ENCODE measurements at places on chromosomes 1 and 21.

DNA sequence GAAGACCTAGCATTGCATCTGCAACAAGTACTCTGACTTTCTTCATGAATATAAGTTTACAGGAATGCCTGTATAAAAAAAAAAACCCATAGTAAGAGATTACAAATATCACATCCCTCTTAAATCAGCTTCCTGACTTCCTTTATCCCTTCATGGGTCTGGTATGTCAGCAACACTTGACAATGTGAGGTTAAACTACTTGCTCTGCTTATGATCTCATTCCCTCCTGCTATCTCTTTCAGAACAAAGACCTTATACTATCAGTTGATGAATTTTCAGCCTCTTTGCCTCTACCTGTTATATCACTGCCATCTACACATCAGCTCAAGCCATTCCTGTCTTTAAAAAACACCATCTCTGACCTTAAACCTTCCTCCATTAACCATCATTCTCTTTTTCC is 130.9 kb upstream of the SAMSN1 start:
- no peak overlapping the region for H3K4me3 ChIP-seq
- no peaks in the 10 kb centered on the region for H3K4me1 ChIP-seq
- DNase-seq, result no peak

GRCh38 chr1:111990878-111991718 is 1.6 kb upstream of the KCND3 start:
- peak overlapping the region; percentile 46 for H3K4me3 ChIP-seq
- no peaks in the 10 kb centered on the region for H3K36me3 ChIP-seq
- no peak overlapping the region for H3K27ac ChIP-seq
- DNase-seq, result peak; percentile 36

DNA sequence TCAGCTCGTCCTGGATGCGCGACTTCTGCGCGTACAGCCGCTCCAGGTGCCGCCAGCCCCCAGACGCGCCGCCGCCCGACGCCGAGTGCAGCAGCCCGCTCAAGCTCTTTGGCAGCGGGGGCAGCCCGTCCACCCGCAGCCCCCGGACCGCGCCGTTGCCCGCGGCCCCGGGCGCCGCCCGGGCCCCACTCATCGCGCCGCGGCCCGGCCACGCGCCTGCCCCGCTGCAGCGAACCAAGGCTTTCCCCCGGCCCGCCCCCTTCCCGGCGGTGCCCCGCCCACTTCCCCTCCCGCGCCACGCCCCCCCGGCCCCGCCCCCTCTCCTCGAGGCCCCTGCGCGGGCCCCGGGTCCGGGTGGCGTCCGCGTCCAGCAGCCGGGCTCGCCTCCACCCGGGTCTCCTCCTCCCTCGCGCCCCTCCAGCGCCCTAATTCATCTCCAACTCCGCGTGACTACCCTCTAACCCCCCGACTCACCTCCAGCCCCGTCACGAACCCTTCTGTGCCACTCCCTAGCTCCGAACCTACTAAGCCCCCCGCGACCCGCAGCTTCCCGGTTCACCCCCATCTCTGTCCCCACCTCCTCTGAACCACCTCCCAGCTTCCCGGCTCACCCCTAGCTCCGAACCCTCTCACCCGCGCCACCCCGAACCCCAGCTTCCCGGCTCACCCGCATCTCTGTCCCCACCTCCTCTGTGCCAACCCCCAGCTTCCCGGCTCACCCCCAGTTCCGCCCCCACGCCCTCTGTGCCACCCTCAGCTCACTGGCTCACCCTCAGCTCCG is at the start of gene FAM89A:
Gene FAM89A, minus strand, starts transcription at position 236 of the 781 bp plus-strand sequence. Its CDS starts 43 bp downstream, at position 193.
- H3K27me3 ChIP-seq, result peaks cover 5% of the 10 kb centered on the region
- no peak within 1 kb of the TSS for H3K27ac ChIP-seq
- peak within 1 kb of the TSS; percentile 66 for H3K4me3 ChIP-seq
- no peaks in the 10 kb centered on the region for H3K36me3 ChIP-seq
- no peak for DNase-seq
- H3K4me1 ChIP-seq, result no peaks in the 10 kb centered on the region

GRCh38 chr1:96208428-96208827 is 513.2 kb upstream of the PTBP2 start:
- no peak for DNase-seq
- H3K4me1 ChIP-seq, result no peaks in the 10 kb centered on the region
- H3K4me3 ChIP-seq, result no peak overlapping the region
- no peaks in the 10 kb centered on the region for H3K27me3 ChIP-seq
- no peaks in the 10 kb centered on the region for H3K36me3 ChIP-seq

- no peaks in the 10 kb centered on the region for H3K4me1 ChIP-seq
- DNase-seq, result no peak
- H3K27me3 ChIP-seq, result no peaks in the 10 kb centered on the region
- no peak overlapping the region for H3K27ac ChIP-seq
- no peak overlapping the region for H3K4me3 ChIP-seq
- no peaks in the 10 kb centered on the region for H3K36me3 ChIP-seq
These were observed 86.5 kb upstream of the WARS2 start for GRCh38 chr1:119226913-119227312.

DNA sequence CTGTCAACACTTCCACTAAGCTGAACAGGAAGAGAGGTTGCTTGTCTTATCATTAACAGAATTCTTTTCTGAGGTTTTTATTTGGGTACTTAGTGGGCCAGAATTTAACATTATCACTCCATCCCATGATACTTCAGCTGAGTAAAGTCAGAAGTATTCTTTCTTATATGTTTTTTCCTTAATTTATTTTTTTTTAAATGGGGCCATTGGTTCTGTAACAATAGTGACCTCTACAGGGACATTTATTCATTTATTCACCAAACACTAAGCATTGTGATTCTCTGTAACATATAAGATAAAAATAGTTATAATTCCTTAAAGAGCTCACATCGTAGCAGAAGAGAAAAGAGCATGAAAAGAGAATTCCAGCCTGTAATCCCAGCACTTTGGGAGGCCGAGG is 9.8 kb downstream of the GREM2 start:
- DNase-seq, result peak; percentile 43
- no peaks in the 10 kb centered on the region for H3K36me3 ChIP-seq
- no peaks in the 10 kb centered on the region for H3K27me3 ChIP-seq
- H3K27ac ChIP-seq, result no peak overlapping the region
- no peak overlapping the region for H3K4me3 ChIP-seq
- H3K4me1 ChIP-seq, result peaks cover 4% of the 10 kb centered on the region

GRCh38 chr1:33295023-33295422 is 25.9 kb downstream of the A3GALT2 start:
- DNase-seq, result no peak
- H3K36me3 ChIP-seq, result peaks cover 4% of the 10 kb centered on the region
- no peak overlapping the region for H3K4me3 ChIP-seq
- peaks cover 5% of the 10 kb centered on the region for H3K4me1 ChIP-seq
- no peak overlapping the region for H3K27ac ChIP-seq

Measured in fibroblast of lung (primary cell).